ENCODE measurements at places on chromosomes 4 and X.

DNA sequence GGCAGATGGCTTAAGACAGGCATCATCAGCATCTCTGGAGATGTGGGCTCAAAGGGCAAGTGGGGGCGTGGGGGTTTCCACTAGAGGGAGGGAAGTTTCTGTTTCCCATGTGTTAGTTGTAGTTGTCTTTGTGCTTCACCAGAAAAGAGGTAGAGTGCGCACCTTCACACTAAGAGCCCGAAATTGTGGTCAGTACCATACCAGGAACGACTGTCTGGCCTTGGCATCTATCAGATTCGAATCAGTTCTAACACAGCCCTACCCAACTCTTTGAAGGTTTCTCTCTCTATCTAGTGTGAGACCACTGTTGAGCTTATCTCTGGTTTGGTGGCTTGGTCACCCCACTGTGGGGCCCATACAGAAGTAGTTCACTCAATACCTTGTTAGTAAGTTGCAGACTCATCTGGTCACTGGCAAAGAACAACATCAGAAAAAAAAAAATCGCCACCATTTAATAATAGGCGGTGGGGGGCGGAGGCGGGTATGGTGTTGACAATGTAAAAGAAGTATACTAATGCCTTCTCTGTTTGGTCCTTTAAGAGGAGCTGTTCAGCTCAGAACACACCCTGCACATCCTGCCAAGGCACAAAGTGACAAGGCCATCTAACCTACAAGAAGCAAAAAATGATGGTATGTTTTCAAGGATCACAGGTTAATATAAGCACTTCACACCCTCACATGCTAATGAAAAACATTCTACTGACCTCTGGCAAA lies 71.1 kb downstream of the NYX start:
- DNase-seq: peak; percentile 21

- no peak for DNase-seq
Measured at GRCh38 chrX:105475801-105476200, 255.3 kb upstream of the TEX13A start.

DNA sequence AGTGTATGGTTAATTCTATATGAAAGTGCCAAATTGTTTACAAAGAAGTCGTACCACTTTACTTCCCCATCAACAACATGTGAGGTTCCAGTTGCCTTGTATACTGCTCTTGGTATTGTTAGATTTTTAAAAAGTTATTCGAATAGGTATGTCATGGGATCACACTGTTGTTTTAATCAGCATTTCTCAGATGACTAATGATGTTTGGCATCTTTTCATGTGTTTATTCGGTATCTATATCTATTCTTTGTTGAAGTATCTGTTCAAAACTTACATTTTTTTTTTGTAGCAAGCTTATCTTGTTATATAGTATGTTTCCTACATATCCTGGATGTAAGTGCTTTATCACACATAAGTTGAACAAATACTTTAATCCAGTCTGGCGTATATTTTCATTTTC lies 99.4 kb upstream of the MAB21L2 start:
- DNase-seq: no peak

DNA sequence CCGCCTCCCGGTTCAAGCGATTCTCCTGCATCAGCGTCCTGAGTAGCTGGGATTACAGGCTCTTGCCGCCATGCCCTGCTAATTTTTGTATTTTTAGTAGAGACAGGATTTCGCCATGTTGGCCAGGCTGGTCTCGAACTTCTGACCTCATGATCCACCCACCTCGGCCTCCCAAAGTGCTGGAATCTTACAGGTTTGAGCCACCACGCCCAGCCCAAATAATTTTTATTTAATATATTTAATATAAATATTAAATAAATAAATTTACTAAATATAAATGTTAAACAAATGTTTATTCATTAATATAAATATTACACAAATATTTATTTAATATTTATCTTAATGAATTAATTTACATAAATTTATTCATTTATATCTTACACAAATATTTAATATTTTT lies 120.2 kb downstream of the SHOX start:
- no peak for DNase-seq

DNA sequence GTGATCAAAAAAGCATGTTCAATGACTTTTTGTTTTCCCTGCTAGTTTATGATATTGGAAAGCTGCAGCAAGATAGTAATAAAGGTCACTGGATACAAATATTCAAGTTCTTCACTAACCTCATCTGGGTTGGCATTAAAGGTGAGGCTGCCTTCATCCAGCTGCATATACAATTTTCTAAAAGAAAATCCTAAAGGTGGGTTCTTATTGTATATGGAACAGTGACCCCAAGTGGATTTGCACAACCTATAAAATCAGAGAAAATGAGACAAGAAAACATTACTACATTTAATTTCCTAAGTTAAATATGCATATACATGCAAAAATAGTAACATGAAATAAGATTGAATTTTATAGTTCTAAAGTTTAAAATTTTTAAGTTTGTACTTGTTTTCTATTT lies 23.9 kb downstream of the FBXO8 start:
- DNase-seq: no peak

DNA sequence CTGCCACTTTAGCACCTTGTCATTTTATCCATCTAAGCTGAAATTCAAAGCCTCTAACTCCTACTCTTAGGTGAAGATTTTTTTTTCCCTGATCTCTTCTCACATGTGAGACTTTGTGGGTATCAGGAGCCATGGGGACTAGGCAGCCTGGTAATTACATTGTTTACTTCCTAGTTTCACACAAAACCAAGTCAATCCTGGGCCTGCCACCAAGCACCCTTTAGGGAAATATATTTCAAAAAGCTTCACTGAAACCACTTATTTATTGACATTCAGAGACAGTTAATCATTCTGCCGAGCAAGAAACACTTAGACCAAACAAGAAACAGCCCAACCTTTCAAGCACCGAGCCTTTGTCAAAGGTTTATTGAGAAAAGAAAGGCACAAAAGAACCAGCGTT lies 200.0 kb downstream of the RELL1 start:
- DNase-seq: no peak

DNA sequence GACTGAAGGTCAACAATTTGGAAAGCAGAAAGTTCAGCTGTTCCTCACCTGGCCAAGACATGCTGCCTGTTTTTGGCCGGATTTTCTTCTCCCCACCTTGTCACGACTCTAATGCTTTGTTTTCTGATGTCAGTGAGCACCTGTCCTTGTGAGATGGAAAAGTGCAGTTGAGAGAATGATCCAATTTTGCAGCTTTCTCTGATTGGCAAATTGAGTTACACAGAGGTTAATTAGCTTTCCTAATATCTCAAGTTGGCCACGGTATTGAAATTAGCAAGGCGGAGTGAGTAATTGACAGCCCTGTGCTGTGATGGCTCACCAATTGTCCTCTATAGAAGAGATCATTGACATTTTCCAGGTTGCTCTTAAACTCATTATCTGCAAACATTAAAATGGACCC lies 126.8 kb upstream of the VCX3A start:
- DNase-seq: no peak

GRCh38 chrX:9204560-9204959 lies 170.6 kb upstream of the FAM9B start:
- DNase-seq: no peak

GRCh38 chrX:7261672-7262332 lies 113.8 kb upstream of the PUDP start:
- DNase-seq: no peak

- peak; percentile 22 for DNase-seq
Measured at GRCh38 chr4:186190581-186191199, 677 bp upstream of the CYP4V2 start.

- DNase-seq: no peak
Measured at GRCh38 chrX:48487362-48487798, 11.4 kb downstream of the FTSJ1 start.

DNA sequence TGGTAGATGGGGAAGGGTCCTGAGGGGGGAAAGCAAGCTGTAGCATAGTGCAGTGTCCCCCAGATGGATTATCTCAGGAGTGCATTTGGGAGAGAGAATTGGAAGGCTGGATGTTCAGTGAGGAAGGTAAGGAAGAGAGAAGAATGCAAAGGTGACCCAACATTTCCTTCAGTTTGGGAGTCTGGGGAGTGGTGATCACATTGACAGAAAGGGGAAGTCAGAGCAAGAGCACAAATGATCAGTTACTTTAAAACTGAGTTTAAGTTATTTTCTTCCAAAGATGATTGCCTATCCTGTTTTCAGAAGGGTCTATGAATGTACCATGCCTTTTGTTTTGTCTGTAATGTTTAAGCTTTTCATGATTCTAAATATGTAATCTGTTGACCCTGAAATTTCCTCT lies 47.6 kb downstream of the ARHGAP10 start:
- no peak for DNase-seq

- no peak for DNase-seq
Measured at GRCh38 chrX:49060914-49061313, 2.1 kb downstream of the CCDC120 start.

- DNase-seq: no peak
Measured at GRCh38 chrX:139194571-139195280, 335.8 kb upstream of the F9 start.

GRCh38 chrX:14194711-14195110 lies 165.0 kb upstream of the GEMIN8 start:
- DNase-seq: no peak

GRCh38 chr4:19259920-19260319 lies 991.8 kb upstream of the SLIT2 start:
- DNase-seq: no peak

GRCh38 chr4:3312362-3312761 lies 19.5 kb downstream of the RGS12 start:
- no peak for DNase-seq

- no peak for DNase-seq
Measured at GRCh38 chr4:152243206-152243605, 292.7 kb downstream of the FBXW7 start.

GRCh38 chrX:124829930-124830329 lies 483.6 kb downstream of the SH2D1A start:
- peak; percentile 3 for DNase-seq

DNA sequence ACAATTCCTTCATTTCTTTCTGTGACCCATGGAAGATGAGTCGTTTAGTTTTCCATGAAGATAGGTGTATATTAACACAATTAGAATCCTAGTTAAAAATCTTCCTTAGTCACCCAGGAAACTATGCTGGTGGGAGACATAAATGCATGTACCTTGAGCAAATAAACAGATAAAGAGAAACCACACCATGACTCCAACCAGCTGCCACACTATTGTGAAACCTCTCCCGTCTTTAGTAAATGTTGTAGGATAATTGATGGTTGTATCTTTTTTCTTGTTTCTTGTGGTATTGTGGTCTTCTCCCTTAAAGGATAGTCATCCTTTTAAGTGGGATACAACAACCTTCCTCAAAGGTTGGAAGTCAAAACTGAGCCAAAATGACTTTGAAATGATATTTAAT lies 103.8 kb upstream of the LEF1 start:
- no peak for DNase-seq

DNA sequence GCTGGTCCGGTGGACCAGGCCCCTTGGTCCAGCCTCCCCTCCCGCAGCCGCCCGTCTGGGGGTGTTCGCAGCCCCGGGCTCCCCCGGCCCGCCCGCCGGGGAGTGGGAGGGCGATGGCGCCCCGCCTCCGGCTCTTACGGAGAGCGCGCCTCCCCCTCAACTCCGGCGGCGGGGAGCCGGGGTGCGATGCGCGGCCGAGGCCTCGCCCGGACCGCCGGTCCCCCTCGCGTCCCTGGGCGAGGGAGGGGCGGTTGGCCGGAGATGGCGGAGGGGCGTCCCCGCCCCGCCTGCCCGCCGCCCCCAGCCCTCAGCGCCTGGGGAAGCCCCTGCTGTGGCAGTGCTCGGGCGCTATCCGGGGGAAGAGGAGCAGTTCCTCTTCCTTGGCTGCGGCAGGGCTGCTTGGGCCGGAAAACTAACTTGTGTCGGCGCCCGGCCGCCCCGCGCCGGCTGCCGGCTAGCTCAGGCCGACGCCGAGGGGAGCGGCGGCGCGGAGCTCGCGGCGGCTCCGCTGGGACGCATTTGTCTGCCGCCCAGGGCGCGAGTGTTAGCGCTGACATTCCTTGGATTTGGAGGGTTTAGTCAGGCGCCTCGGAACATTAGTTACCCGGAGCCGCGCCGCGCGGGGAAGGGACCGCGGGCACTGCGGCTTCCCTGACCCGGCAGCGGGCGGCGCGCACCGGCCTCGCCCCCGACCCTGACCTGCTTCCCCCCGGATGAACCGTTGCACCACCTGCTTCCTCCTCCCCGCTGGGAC lies 994 bp downstream of the GALNT7 start:
- peak; percentile 54 for DNase-seq
